NCI-H187 (cell line): ENCODE measurements at places on chromosomes 12 and 14.

GRCh38 chr12:25781232-25781631 lies 177.2 kb upstream of the RASSF8 start:
- no peak for DNase-seq

DNA sequence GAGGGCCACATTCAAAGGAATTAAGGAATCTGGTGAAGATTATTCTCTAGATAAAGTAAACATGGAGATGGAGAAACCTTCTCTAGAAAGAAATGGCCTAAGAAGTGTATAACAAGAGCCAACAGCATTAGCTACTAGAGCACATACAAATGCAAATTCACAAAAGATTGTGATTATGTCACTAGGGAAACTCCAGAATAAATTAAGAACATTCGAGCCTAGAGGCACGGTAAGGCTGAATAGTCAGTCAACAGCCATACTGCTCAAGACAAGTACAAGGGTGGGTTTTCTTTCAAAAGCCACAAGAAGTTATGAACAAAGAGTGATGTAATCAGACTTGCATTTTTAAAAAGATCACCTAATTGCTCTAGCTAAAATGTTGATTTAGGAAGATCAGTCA lies 25.4 kb downstream of the PPP4R3A start:
- no peak for DNase-seq

- DNase-seq = no peak
Observed at GRCh38 chr12:1841586-1842182, 21.3 kb downstream of the LRTM2 start.

- DNase-seq = no peak
Observed at GRCh38 chr12:95118138-95118787, 44.8 kb upstream of the NR2C1 start.

GRCh38 chr12:14612898-14613445 lies 45.3 kb upstream of the PLBD1 start:
- peak; percentile 34 for DNase-seq

- no peak for DNase-seq
Observed at GRCh38 chr12:94103986-94104385, 44.4 kb upstream of the PLXNC1 start.

GRCh38 chr12:111685322-111685810 lies 390 bp downstream of the BRAP start:
- no peak for DNase-seq

DNA sequence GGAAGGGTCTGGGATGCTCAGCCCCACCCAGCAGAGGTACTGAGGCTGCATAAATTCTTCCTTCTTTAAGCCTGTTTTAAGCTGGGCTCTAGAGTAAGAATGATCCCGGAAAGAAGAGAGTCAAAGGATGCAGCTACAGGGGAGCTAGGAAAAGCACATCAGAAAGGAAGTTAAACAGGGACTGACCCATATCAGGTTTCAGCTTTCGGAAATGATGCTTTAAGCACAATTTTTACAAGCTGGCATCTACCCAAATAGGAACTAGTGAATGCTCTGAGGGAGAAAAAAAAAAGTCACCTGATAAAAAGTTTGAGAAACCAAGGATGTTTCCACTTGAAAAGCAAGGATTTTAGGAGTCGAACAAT lies 22.0 kb downstream of the TSPAN8 start:
- no peak for DNase-seq

DNA sequence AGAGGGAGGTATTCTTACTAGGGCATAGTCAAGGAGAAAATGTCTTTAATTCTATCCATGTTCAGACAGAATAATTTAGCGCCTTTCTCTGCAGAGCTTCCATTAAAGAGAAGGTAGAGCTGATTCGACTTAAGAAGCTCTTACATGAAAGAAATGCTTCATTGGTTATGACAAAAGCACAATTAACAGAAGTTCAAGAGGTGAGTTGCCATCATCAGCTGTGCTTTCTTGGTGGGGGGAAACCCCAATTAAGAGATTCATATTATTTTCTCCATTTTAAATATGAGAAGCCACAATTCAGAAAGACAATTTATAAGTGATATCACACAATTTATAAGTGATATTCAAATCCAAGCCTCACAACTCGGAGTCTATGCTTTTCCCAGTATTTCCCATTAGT lies 27.8 kb downstream of the RPGRIP1 start:
- no peak for DNase-seq

- peak; percentile 86 for DNase-seq
Observed at GRCh38 chr12:57771236-57771872, 551 bp downstream of the METTL1 start.

- DNase-seq = no peak
Observed at GRCh38 chr14:79101388-79101787, 931.2 kb downstream of the NRXN3 start.

GRCh38 chr12:85747941-85748495 lies 88.2 kb downstream of the RASSF9 start:
- no peak for DNase-seq

DNA sequence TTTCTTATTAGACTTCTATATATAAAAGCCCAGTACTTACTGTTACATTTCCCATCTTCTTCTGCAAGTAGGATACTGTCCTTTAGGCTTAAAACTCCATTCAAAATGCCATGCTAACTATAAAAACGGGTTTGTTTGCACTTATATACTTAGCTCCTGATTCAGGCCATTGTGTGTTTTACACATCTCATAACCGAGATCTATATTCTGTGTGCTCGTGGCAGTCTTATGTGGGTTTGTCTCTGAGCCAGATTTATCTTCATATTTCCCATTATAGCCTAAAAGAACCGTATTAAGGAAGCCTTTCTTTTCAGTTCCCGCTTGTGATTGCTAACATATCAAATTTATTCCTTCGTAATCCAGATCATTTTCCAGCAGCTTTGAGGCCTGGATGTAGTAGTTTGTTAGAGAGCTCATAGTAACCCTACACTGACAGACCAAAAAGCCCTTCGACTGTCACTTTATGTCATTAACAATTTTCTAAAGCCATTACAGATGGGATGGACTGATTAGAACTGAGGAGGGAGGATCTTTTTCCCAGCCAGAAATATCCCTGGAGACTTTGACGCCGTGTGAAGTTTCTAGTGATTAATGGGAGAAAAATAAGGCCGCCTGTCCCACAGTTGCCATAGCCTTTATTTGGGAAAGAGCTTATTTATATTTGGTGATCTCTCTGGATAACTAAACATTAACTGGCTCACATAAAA lies 508.5 kb downstream of the FOXG1 start:
- DNase-seq = peak; percentile 77

DNA sequence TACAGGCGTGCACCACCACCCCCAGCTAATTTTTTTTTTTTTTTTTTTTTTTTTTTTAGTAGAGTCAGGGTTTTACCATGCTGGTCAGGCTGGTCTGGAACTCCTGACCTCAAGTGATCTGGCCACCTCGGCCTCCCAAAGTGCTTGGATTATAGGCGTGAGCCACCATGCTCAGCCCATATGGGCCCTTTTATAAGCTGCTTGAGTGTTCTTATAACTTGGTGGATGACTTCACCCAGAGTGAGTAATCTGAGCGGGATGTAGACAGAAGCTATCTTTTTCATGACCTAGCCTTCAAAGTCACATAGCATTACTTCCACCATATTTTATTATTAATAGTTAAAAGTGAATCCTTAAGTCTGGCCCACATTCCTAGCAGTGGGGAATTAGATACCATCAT lies 16.4 kb downstream of the BBOF1 start:
- no peak for DNase-seq

- peak; percentile 4 for DNase-seq
Observed at GRCh38 chr12:99087278-99087677, 442.2 kb downstream of the APAF1 start.
